ENCODE measurements at places on chromosomes 6 and 20. TPM values are rescaled to one million over a fixed set of nuclear protein-coding genes. Genes with fewer than 3 reads are reported as not detected.

The DEFB124 gene
- total RNA-seq, result not detected

The LIME1 gene
- 7.3 TPM for total RNA-seq

The SLC13A3 gene
- 7.9 TPM for total RNA-seq

The KHDC1 gene
- total RNA-seq, result 2.2 TPM

The CAGE1 gene
- not detected for total RNA-seq

The HLA-DQA2 gene
- not detected for total RNA-seq

The CCDC167 gene
- 65.6 TPM for total RNA-seq

The MTRF1L gene
- 8.5 TPM for total RNA-seq

The OR2H1 gene
- not detected for total RNA-seq

The PERP gene
- 343 TPM for total RNA-seq

The SLC22A7 gene
- not detected for total RNA-seq

The ADGRF1 gene
- 12.9 TPM for total RNA-seq

The TSPO2 gene
- not detected for total RNA-seq

The CST2 gene
- total RNA-seq, result not detected

Data from hair follicular keratinocyte (primary cell).